ENCODE measurements at places on chromosomes 13 and 19. TPM values are rescaled to one million over a fixed set of nuclear protein-coding genes. Genes with fewer than 3 reads are reported as not detected.
A peak's percentile ranks its signal among the peaks of the same experiment; 100 is the strongest.

- no peaks in the 10 kb centered on the region for H3K36me3 ChIP-seq
- H3K27ac ChIP-seq: no peak overlapping the region
These were observed 290.4 kb downstream of the DACH1 start for GRCh38 chr13:71576571-71576970.

DNA sequence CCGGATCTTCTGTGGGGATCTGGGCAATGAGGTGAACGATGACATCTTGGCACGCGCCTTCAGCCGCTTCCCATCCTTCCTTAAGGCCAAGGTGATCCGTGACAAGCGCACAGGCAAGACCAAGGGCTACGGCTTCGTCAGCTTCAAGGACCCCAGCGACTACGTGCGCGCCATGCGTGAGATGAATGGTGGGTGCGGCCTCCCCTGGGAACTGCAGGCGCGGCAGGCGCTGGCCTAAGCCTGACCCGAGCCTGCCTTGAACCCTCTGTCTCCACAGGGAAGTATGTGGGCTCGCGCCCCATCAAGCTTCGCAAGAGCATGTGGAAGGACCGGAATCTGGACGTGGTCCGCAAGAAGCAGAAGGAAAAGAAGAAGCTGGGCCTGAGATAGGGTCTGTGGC is 4.4 kb upstream of the ETV2 start:
- H3K27ac ChIP-seq: no peak overlapping the region
- H3K27me3 ChIP-seq: no peaks in the 10 kb centered on the region
- no peak for DNase-seq
- H3K4me1 ChIP-seq: peaks cover 3% of the 10 kb centered on the region
- H3K4me3 ChIP-seq: no peak overlapping the region

DNA sequence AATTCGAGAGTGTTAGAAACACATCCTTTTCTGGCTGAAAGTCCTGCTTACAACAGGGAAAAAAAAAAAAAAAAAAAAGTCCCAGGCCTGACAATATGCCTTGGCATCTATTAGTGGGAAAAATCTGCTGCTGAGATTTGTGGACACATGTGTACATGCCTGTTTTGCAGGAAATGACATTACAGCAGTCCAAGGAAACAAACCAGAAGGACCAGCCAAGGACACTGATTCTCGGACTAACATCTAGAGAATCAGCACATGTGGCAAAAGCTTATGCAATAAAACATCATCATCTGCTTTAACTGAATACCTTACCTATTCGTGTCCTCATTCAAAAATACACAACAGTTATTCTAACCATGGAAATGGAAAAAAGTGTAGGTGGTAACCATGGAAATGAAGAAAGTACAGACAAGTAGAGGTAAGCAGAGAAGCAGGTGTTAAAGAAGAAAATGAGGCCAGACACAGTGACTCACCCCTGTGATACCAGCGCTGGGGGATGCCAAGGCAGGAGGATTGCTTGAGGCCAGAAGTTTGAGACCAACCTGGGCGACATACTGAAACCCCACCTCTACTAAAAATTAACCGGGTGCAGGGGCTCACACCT is 9.4 kb upstream of the DPY19L3 start:
- no peaks in the 10 kb centered on the region for H3K27me3 ChIP-seq
- no peak overlapping the region for H3K4me3 ChIP-seq
- H3K36me3 ChIP-seq: no peaks in the 10 kb centered on the region
- H3K4me1 ChIP-seq: no peaks in the 10 kb centered on the region
- H3K27ac ChIP-seq: no peak overlapping the region
- DNase-seq: no peak

DNA sequence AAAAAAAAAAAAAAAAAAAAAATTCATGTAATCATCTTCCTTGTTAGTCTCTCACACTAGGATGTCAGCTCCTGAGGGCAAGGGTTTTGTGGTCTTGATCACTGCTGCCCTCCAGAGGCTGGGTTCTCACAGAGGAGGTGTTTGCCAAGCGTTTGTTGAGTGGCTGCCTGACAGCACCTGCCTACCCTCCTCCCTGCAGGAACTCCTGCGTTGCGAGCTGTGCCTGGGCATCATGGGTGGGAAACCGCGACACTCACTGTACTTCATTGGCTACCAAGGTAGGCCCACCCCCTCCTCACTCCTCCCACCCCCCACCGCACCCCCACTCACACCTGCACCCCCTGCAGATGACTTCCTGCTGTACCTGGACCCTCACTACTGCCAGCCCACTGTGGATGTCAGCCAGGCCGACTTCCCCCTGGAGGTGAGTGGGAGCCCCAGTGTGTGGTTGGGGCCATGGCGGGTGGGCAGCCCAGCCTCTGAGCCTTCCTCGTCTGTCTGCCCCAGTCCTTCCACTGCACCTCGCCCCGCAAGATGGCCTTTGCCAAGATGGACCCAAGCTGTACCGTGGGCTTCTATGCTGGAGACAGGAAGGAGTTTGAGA is 8.1 kb downstream of the ATG4D start:
- H3K4me3 ChIP-seq: no peak overlapping the region
- H3K27ac ChIP-seq: no peak overlapping the region
- no peaks in the 10 kb centered on the region for H3K27me3 ChIP-seq
- peaks cover 100% of the 10 kb centered on the region for H3K36me3 ChIP-seq
- peak; percentile 45 for DNase-seq

ANKRD24 gene
- 1.8 TPM for polyA plus RNA-seq

CLIP3 gene
- polyA plus RNA-seq: 5.5 TPM

GRCh38 chr13:31826521-31826920 is 87.2 kb downstream of the RXFP2 start:
- H3K27me3 ChIP-seq: no peaks in the 10 kb centered on the region
- no peak for DNase-seq
- no peak overlapping the region for H3K4me3 ChIP-seq
- no peaks in the 10 kb centered on the region for H3K36me3 ChIP-seq
- peaks cover 6% of the 10 kb centered on the region for H3K4me1 ChIP-seq

- peaks cover 32% of the 10 kb centered on the region for H3K36me3 ChIP-seq
- DNase-seq: no peak
- H3K4me3 ChIP-seq: no peak overlapping the region
These were observed 18.5 kb upstream of the MISP start for GRCh38 chr19:732148-733069.

GRCh38 chr13:96792188-96792587 is 202.1 kb downstream of the OXGR1 start:
- H3K36me3 ChIP-seq: no peaks in the 10 kb centered on the region
- DNase-seq: no peak
- no peak overlapping the region for H3K27ac ChIP-seq
- no peak overlapping the region for H3K4me3 ChIP-seq
- H3K4me1 ChIP-seq: no peaks in the 10 kb centered on the region
- no peaks in the 10 kb centered on the region for H3K27me3 ChIP-seq

DNA sequence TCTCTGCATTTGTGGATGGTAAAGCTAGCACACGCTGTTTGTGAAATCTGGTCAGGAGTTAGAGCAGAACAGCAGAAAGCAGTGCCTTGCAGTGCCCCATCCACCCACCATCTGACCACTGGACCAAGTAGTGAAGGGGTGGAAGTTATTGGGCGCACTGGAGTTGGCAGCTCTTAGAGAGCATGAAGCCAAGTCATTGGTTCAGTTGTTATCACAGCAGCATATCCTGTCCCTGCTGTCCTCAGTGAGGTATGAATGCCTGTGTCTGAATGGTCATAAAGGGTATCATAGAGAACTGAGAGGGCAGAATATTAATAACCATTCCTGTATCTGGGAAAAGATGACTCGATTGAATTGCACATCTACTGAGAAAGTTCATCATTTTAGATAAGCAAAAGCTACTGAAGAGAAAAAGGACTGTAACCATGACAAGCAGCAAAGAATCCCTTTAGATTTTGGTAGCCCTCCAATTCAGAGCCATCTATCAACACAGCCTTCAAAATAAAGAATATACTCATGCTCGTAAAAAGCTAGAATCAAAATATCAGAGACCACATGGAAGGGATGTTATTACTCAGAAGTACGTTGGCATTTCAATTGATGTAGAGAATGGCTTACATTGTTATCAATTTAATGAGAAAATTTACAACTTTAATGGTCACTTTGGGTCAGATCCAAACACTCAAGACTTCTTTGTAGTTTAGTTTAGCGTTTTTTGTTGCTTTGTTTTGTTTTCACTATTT is 919.0 kb downstream of the EFNB2 start:
- no peaks in the 10 kb centered on the region for H3K4me1 ChIP-seq
- H3K27me3 ChIP-seq: no peaks in the 10 kb centered on the region
- no peak overlapping the region for H3K4me3 ChIP-seq
- peak; percentile 31 for DNase-seq
- H3K36me3 ChIP-seq: no peaks in the 10 kb centered on the region
- H3K27ac ChIP-seq: no peak overlapping the region

- H3K4me3 ChIP-seq: no peak overlapping the region
- peak; percentile 86 for DNase-seq
- H3K27ac ChIP-seq: peak overlapping the region; percentile 66
- H3K27me3 ChIP-seq: no peaks in the 10 kb centered on the region
These were observed 25.5 kb upstream of the SLC1A5 start for GRCh38 chr19:46813839-46814358.

GRCh38 chr13:64234255-64234654 is 2818.6 kb upstream of the PCDH20 start:
- no peak for DNase-seq
- no peak overlapping the region for H3K4me3 ChIP-seq
- no peaks in the 10 kb centered on the region for H3K27me3 ChIP-seq

- H3K27ac ChIP-seq: no peak overlapping the region
- no peaks in the 10 kb centered on the region for H3K27me3 ChIP-seq
- H3K4me1 ChIP-seq: no peaks in the 10 kb centered on the region
- no peak overlapping the region for H3K4me3 ChIP-seq
These were observed 188.5 kb upstream of the HTR2A start for GRCh38 chr13:47085346-47085745.

- no peak overlapping the region for H3K27ac ChIP-seq
- DNase-seq: no peak
- no peak overlapping the region for H3K4me3 ChIP-seq
- H3K36me3 ChIP-seq: no peaks in the 10 kb centered on the region
- no peaks in the 10 kb centered on the region for H3K27me3 ChIP-seq
- H3K4me1 ChIP-seq: peaks cover 8% of the 10 kb centered on the region
These were observed 253.3 kb downstream of the LIG4 start for GRCh38 chr13:107961849-107962608.

DNA sequence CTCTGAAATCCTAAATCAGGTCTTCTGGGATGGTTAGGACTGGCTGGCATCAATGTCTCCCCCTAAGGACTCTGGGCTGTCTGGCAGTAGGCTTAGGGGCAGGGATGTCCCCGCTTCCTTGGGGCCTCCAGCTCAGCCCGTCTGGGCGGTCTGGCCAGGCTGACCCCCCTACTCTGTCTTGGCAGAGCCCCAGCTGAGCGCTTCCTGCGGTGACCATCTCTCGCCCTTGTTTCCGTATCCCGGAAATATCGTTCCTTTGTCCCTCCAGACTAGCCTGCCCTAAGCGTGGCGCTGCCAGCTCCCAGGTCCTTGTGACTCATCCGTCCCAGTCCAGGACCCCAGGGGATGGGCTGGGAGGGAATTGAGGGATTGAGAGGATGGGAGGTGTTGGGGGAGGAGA is 11.3 kb downstream of the GTPBP3 start:
- peak; percentile 82 for DNase-seq
- H3K27ac ChIP-seq: peak overlapping the region; percentile 65
- peaks cover 29% of the 10 kb centered on the region for H3K4me1 ChIP-seq
- H3K36me3 ChIP-seq: no peaks in the 10 kb centered on the region
- no peak overlapping the region for H3K4me3 ChIP-seq

ZNF471 gene
- polyA plus RNA-seq: 1.00 TPM

SEMA6B gene
- polyA plus RNA-seq: 2.1 TPM

RCBTB2 gene
- polyA plus RNA-seq: 13.7 TPM

ACOD1 gene
- not detected for polyA plus RNA-seq

DNA sequence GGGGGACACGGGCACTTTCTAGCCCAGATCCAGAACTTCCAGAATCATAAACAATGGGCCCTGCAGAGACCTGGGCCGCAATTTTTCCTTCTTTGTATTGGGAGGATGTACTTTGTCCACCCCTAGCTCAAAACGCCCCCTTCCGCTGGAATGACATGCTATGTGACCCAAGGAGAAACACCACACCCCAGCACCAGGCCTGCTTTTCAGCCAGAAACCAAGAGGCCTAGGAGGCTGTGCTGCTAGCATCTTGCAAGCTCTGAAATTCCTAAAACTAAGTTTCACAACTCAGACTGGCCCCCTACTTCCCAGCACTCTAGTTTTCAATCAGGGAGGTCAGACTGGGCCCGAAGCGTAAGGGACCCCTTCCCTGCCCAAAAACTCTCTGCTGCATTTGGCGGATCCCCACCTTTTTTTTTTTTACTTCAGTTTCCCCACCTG is 538 bp downstream of the LSM4 start:
- no peaks in the 10 kb centered on the region for H3K27me3 ChIP-seq
- peaks cover 61% of the 10 kb centered on the region for H3K4me1 ChIP-seq
- peak overlapping the region; percentile 67 for H3K4me3 ChIP-seq
- H3K36me3 ChIP-seq: no peaks in the 10 kb centered on the region

DNA sequence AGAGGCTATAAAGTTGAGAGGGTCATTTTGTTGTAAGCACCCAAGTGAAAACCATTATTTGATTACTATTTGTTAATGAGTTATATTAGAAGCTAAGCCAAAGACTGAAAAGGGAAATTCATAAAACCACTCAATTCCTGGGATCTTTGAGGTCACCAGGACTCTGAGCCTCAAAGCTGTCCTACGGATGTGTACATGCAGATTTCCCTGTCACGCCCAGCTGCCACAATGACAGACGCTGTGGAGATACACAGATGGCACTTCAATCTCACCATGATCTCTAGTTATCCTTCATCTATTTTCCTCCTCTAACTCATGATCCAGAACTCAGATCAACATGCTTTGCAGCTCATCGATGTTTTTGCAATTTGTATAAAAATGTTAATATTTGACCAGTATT is 403.5 kb upstream of the MIR17HG start:
- H3K27ac ChIP-seq: no peak overlapping the region
- no peak overlapping the region for H3K4me3 ChIP-seq
- no peak for DNase-seq
- H3K36me3 ChIP-seq: no peaks in the 10 kb centered on the region
- H3K27me3 ChIP-seq: no peaks in the 10 kb centered on the region

ZNF626 gene
- 4.5 TPM for polyA plus RNA-seq

SIGLECL1 gene
- polyA plus RNA-seq: not detected

- H3K4me1 ChIP-seq: peaks cover 90% of the 10 kb centered on the region
- H3K27me3 ChIP-seq: no peaks in the 10 kb centered on the region
- H3K4me3 ChIP-seq: peak overlapping the region; percentile 84
- H3K27ac ChIP-seq: peak overlapping the region; percentile 77
These were observed 7.3 kb downstream of the IRS2 start for GRCh38 chr13:109779074-109779473.

GRCh38 chr13:102090532-102090931 is 311.3 kb downstream of the FGF14 start:
- no peaks in the 10 kb centered on the region for H3K36me3 ChIP-seq
- no peak overlapping the region for H3K4me3 ChIP-seq
- DNase-seq: no peak
- H3K27me3 ChIP-seq: no peaks in the 10 kb centered on the region
- no peaks in the 10 kb centered on the region for H3K4me1 ChIP-seq

- no peak overlapping the region for H3K27ac ChIP-seq
- no peaks in the 10 kb centered on the region for H3K4me1 ChIP-seq
- H3K36me3 ChIP-seq: no peaks in the 10 kb centered on the region
- H3K4me3 ChIP-seq: no peak overlapping the region
These were observed 107.2 kb downstream of the EDNRB start for GRCh38 chr13:77811381-77811780.

CALR3 gene
- polyA plus RNA-seq: not detected
